ENCODE measurements at places on chromosomes 3 and 15. TPM values are rescaled to one million over a fixed set of nuclear protein-coding genes. Genes with fewer than 3 reads are reported as not detected.

The TSEN2 gene
- total RNA-seq, result 33.4 TPM

The CP gene
- 12.0 TPM for total RNA-seq

The CRYGS gene
- 2.1 TPM for total RNA-seq

The NPAP1 gene
- 0.69 TPM for total RNA-seq

The CAMK2N2 gene
- total RNA-seq, result 15.0 TPM

The CD200 gene
- 79.1 TPM for total RNA-seq

The CLK3 gene
- total RNA-seq, result 29.3 TPM

The TUSC7 gene
- not detected for total RNA-seq

The SLC25A20 gene
- 10.6 TPM for total RNA-seq

The GRAMD1C gene
- 10.8 TPM for total RNA-seq

The ECE2 gene
- total RNA-seq, result 18.7 TPM

The STRIT1 gene
- total RNA-seq, result 2.1 TPM

The IL17RB gene
- total RNA-seq, result 9.0 TPM

The SCAANT1 gene
- not detected for total RNA-seq
